Inflammatory macrophage (primary cell): ENCODE measurements at places on chromosomes 3 and 15.

- DNase-seq, result peak; percentile 7
Measured at GRCh38 chr3:122975924-122976293, 51.7 kb downstream of the SEMA5B start.

DNA sequence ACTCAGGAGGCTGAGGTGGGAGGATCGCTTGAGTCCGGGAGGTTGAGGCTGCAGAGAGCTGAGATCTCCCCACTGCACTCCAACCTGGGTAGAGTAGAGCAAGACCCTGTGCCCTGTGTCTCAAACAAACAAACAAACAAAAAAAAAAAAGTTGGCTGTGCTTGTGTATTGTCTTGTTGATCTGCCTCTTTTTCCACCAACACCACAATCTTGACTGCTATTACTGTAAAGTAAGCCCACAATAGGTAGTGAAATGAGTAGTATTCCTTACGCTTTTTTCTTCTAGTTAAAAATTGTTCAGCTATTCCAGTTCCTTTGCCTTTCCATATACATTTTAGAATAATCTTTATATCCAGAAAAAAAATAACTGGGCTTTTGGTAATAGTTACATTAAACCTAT, 35.5 kb downstream of the PTH1R start:
- DNase-seq, result no peak

DNA sequence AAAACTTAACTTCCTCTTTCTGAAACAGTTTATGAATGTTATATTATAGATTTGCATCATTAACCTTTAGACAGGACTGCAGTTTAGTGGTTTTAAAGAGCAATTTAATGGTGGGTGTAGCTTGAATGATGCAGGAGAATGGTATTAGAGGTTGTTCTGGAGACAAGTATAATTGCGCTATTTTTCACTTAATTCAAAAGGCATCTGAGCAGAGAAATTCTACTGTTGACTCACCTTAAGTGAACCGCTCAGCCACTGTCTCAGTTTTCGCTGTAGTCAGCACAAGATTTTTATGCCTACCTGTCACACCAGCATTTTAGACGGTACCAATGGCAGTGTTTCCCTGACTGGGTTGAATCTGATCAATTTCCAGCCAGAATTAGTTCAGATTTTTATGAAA, 348.8 kb upstream of the DCBLD2 start:
- DNase-seq, result no peak

GRCh38 chr3:188946351-188947240, 225.2 kb upstream of the TPRG1 start:
- DNase-seq, result peak; percentile 92

DNA sequence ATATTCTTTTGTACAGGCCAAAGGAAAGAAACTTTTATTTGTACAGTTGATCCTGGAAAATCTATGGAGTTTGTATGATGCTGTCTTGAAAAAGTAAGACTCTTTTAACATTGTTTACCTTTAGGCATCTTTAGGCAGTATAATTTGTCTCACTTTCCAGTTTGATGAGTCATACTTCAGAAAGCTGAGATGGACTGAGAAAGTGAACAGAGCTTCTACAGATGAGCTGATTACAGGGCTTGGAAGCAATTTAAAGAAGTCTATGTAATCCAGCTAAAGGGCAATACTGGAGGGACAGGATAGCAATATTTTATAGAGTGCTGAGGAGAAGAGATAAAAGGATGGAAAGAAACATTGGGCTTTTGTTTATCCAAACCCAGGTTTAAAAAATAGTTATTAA, 123.5 kb upstream of the GOLGA6L4 start:
- no peak for DNase-seq

- no peak for DNase-seq
Measured at GRCh38 chr3:56468184-56469106, at the start of gene ERC2. ERC2 (minus strand) TSS chr3:56468467.

DNA sequence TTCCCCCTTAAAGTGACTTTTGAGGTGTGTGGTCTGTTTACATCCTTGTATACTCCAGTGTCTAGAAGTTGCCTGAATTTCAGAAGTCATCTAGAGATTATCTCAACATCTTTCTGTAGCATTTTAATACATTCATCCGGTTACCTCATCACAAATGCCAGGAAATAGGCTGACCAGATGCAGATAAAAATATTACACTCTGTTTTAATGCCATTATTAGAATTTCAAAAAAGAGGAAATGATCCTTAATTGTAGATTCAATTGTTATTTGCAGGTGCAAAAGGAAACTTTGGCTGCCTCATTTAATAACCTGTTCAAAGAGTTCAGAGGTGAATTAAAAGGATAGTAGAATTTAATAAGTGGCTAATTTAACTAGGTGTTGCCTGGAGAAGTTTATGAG, 290.9 kb downstream of the C3orf38 start:
- no peak for DNase-seq

DNA sequence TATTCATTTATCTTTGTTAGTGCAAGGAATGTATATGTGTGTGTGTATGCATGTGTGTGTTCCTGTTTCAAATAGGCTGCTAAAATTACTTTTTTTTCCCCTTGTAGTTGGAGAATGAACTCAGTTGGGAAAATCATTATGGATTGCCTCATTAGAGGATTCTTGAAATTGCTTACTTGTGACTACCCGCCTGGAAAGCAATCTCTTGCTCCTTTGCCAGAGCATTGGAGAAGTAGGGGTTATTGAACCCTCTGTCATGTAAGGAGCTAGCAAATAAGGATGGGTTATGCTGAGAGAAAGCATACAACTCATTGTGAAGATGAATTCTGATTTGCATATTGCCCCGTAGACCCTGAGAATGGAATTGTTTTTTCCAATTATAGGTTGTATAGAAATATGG, 474.5 kb downstream of the CADM2 start:
- DNase-seq, result no peak

DNA sequence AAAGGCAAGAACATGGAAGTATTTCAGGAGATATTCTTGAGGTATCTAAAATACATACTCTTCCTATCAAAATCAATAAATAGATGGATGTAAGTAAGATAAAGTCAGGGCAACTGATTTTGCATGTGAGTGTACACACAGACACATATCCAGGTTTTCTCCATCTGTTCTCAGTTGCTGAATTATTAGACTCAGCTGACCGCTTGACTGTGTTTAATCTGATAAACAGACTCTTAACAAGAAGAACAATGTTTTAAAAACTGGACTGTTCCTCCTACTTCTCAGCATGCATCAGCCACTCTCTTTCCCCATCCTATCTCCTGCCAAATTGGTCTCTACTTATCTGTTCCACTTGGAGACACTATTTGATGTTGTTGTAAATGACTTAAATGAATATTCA, 73.5 kb downstream of the GOLGA8G start:
- no peak for DNase-seq

- DNase-seq, result no peak
Measured at GRCh38 chr3:150101016-150101415, 130.3 kb upstream of the PFN2 start.

GRCh38 chr3:43034911-43035310, 55.8 kb downstream of the GASK1A start:
- DNase-seq, result no peak

GRCh38 chr3:124829819-124830554, 57.2 kb downstream of the ITGB5 start:
- peak; percentile 88 for DNase-seq

GRCh38 chr3:9867106-9867505, 12.9 kb downstream of the CIDEC start:
- DNase-seq, result no peak

- DNase-seq, result peak; percentile 57
Measured at GRCh38 chr3:195522254-195523023, 20.7 kb downstream of the PPP1R2 start.

DNA sequence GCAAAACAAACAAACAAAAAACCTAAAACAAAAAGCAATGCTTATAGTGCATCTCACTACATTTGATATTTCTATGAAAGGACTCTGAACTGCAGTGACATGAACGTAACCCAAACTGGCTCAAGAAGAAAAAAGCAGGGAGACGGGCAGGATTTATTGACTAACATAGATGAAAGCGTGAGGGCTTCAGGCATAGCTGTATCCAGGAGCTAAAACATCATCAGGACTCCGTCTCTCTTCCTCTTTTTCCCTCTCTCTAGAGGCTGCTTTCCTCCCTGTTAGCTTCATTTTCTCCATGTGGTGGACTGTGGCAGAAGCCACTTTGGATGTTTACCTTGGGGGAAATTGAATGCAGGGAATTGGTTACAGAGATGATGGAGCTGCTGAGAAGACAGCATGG, 418.2 kb upstream of the PROK2 start:
- no peak for DNase-seq

GRCh38 chr3:99659032-99659431, 20.6 kb downstream of the COL8A1 start:
- no peak for DNase-seq

GRCh38 chr3:194814878-194815357, 129.2 kb downstream of the FAM43A start:
- DNase-seq, result no peak

DNA sequence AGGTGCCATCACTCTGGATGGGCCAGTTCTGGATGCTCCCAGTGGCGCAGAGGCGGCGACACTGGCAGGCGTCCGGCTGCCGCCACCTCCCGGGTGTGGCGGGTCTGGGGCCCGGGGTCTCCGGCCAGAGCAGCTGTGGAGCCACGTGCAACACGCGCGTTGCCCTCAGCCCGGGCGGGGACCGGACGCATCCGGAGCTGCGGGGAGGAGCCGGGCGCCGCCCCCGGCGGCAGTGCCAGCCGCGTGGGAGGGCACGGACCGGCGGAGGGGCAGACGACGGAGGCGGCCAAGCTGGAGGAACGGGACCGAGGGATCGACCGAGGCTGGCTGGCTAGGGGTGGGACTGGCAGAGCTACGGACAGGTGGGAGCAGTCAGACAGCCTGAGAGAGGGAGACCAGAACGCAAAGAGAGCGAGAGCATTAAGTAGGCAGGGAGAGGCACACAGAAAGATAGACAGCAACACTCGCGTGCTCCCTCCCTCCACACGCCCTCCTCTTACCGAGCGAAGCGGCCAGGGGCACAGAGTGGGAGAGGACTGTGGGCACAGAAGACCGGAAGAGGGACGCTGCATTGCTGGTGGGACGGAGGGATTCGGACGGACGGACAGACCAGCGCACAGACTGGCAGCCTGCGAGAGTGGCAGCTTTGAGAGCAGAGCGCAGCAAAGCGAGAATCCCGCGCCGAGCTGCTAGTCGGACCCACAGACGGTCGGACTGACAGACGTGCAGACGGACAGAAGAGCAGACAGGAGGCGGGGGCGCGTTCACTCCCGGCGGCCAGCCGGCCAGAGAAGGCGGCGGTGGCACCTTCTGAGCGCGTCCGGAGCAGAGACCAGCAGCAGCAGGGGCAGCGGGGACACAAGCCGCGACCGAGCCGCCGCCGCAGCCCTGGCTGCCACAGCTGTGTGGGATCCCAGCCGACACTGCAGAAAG, at the start of gene ARPP21:
ARPP21 (plus strand) TSS at position 272 of the 933 bp plus-strand sequence. CDS start 42,227 bp downstream, outside the sequence.
- DNase-seq, result no peak

DNA sequence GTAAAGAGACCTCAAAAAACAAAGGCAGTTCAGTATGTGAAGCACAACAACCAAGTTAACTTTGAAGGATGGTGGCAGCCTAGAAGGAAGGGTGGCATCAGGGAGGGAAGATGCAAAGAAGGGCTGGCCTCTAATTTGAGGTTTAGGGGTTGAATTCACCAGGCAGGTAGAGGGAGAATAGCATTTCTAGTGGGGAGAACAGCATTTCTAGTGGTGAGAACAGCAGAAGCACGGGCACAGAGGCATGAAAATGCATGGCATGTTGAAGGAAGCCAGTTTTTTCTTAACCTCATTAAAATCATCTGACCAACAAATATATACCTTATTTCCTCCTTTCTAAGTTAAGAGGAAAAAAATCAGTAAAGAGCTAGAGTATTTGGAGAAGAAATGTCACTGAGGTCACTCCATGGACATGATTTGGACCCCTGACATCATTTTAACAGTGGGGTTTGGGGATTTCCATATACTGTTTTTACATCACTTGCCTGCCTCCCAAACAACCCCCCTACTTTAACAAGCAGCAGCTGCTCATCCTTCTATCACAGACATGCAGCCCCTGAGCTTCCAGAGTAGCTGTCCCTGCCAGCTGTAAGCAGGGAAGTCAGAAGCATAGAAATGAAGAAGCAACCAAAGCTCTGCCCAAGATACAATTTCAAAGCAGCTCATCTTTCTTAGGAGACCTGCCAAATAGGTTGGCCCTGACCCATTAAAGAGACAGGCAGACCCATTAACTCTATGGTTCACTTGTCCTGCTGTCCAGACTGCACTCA, 2.4 kb upstream of the POPDC2 start:
- DNase-seq, result no peak

DNA sequence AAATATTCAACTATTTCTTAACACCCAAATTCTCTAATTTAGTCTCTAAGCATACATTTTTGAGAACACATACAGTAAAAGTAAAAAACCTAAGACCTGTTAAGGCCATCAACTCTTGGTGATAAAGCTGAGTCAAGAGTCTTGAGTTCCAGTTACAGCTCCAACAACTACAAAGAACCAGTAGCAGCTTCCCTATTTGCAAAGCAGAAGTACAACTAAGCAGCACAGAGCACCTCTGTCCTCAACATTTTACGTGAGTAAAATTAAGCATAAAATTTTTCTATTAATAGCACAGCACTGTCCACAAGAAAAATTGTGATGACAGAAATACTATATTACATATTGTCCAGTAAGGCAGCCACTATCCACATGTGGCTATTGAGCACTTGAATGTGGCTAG, 4.4 kb downstream of the PCOLCE2 start:
- DNase-seq, result peak; percentile 29

DNA sequence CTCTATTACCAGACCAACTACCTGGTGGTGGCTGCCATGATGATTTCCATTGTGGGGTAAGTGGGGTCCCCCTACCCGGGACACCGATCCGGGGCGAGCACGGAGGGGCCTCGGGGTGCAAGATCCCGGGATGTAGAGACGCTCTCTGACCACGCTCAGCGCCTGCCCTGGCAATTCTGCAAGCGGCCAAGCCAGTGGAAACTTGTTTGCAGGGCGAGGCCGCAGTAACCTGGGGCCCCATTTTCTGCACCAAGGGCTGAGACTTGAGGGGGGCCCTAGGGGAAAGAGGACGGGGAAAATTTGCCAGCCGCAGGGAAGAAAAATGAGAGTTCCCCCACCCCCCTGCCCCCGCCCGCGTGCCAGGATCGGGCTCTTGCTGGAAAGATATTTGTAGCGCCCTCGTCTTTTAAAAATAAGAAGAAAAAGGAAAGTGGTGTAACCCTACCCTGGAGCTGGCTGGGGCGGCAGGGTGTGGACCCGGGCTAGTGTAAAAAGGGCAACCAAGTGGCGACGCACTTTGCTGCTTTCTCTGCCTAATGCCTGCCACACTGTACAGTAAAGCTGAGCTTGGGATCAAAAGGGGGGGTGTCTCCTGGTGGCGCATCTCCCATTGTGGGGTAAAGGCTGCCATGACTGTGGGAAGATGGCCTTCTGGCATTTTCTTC, 563 bp downstream of the ARL6IP5 start:
- DNase-seq, result peak; percentile 24

DNA sequence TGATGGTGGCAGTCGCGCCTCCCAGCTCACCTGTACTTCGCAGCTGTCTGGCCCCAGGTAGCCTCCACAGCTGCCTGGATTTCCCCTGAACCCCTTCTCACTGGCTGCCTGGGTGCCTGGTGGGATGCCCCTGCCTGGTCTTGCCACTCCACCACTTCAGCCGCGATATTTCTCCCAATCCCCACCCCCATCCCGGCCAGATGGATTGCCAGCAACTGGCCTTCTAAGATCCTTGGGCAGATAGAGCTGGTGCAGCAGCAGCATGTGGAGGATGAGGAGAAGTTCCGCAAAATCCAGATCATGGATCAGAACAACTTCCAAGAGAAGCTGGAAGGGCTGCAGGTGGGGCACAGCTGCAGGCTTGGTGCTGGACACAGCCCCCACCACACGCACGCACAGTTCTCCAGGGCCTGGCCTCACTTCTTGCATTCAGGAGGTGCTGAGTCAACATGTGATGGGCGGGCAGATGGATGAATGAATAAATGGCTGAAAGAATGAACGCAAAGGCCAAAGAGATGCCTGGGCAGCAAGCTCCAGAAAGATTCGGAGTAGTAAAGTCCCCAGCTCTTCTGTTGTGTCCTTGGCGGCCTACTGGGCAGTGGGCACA, 35.7 kb downstream of the DNAH1 start:
- DNase-seq, result no peak
